ENCODE measurements at places on chromosomes 13 and 19.
A peak's percentile ranks its signal among the peaks of the same experiment; 100 is the strongest.

GRCh38 chr19:2140138-2140569, 11.2 kb downstream of the AP3D1 start:
- no peak for DNase-seq

DNA sequence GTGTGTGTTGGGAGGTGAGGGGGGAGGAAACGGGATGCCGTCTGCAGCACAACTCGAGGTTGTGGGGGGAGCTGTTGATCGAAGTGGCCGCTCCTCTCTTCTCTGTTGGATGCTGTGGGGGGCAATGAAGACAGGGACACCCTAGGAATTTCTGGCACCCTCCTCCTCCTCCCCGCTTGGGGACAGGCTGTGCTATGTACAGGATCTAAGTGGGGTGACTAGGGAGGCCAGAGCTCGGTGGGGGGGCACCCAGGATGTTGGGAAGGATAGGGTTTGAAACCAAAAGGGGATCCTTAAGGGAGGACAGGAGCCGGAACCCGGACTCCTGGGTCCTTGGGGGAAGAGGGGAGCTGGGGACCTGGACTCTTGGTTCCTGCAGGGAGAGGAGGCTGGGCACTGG, 2.0 kb downstream of the GRIN2D start:
- DNase-seq = no peak

- no peak for DNase-seq
These were observed 1.9 kb downstream of the ISOC2 start for GRCh38 chr19:55459551-55459949.

GRCh38 chr19:27885359-27885758, 1327.6 kb downstream of the UQCRFS1 start:
- no peak for DNase-seq

DNA sequence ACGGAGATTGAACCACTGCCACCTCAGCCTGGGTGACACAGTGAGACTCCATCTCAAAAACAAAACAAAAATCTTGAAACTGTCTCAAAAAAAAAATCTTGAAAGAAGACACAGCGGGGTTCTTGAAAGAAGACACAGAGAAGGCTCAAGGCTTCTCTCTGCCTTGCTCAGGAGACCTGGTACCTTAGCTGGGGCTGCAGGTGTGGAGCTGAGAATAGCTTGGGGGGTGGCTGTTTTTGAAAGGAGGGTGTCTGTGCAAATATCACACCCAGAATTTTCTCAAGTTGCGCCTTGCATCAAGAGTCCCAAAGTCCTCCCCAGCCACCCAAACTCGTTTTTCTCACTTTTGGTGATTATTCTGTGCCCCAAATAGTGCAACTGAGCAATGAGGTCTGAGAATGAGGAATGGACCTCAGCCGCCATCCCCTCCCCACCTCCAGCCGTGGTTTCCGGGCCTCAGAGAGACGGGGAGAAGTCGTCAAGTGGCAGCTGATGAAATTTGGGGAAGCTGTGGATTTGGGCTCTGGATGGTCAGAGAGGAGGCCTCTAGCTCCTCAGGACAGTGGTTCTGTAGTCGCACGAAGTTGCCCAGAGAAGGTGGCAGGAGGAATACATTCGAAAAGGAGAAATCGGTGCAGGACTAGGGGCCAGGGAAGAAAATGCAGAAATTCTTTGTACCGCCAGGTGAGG, 8.8 kb downstream of the S1PR2 start:
- DNase-seq = no peak

DNA sequence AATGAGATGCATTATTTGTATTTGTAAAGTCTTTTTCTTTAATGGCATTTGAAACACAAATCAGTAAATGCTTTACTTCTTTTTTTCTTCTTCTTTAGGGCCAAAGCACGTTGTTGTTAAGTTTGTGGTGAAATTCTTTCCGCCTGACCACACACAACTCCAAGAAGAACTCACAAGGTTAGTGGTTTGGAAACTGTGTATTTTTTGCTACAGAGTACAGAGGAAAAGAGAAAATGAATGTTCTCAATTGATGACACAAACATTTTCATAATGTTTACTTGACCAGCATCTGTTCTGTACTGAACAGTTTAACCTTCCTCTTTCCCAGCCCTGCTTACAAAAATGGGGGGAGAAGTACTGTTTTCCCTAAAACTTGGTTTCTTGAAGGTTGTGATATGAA, 190.9 kb upstream of the RNF113B start:
- no peak for DNase-seq

DNA sequence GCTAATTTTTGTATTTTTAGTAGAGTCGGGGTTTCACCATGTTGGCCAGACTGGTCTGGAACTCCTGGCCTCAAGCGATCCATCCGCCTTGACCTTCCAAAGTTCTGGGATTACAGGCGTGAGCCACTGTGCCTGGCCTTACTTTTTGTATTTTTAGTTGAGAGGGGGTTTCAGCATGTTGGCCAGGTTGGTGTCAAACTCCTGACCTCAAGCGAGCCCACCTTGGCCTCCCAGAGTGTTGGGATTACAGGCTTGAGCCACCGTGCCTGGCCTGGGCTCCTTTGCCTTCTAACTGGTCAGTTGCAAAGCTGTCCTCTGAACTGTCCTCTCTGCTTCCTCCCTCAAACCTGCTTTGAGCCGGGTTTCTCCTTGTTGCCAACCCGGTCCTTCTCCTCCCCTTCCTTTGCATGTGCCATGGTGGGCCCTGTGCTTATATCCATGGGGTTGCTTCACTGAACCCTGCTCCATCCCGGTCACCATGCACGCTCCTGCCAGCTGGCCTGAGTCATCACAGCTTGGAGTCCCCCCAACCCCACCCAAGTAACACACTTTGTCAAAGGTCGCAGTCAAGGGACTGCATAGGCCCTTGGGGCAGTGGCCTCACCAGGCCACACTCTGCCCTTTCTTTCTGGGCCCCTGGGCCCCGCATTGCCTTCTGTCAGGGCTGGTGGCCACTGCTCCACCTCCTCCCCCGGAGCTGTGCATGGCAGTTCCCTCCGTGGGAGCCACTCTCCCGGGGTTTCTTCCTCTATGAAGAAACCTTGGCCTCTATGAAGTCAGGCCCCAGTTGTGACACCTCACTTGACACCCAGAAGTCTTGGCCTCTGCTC, 21.2 kb downstream of the WTIP start:
- DNase-seq = no peak

GRCh38 chr13:99057310-99057975, 79.6 kb upstream of the DOCK9 start:
- DNase-seq = no peak

DNA sequence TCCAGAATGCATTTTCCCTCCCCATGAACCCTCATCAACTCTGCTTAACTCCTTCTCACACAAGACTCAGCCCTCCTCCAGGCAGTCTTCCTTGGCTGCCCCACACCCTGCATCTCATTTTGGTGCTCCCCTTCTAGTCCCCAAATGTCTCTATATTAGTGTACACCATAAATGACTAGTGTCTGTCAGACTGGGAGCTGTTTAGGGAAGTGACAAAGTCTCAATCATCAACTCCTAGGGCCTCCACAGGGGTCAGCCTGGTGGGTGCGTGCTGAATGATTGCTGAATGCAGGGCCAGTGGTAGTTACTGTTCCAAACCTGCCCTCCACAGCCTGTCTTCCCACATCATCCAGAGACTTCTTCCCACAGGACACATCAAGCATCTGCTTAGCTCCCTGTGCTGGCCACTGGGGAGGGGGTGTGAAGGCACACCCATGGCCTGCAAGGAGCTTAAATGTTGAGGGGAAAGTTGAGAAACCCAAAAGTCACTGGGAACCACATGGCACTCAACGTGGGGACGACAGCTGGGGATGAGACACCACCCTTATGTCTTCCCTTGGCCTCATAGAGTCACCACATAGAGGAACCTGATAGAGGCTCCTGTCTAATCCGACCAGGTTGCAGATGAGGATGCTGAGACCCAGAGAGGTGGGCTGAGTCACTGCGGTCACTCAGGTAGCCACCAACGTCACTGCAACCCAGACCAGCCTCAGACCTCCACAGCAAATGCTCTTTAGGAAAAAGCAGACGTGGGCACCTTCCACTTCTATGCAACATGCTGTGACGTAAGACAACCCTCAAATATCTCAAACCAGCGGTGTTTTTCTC, 79.3 kb upstream of the TM9SF2 start:
- no peak for DNase-seq

DNA sequence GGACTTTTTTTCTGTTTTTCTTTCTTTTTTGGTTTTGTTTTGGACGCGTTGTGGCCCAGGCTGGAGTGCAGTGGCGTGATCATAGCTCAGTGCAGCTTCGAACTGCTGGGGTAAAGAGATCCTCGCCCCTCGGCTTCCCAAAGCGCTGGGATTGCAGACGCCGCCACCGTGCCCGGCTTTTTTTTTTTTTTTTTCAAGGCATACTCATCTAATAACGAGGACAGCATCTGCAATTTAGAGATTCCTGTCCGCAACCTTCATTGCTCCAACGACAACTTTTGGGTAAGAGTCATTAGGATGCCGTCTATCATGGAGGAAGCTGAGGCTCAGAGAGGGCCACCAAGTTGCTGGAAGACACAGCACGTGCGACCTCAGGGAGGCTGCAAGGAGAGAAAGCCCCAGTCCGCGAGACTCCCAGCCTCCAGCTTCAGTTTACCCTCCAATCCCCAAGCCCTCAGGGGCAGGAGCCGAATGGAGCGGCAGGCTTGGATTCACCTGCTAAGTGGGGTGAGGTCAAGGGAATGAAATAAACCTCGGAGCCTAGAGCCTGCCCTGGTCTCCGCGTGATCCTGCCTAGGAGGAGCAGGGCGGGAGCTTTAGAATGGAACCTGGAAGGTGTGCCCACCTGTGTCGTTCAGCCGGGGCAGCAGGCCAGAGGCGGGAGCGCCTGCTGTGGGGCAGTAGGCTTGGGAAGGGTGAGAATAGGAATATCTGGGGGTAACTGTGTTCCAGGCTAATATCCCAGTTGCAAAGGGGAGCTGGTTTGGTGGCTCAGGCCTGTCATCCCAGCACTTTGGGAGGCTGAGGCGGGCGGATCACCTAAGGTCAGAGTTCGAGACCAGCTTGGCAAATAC, 676 bp upstream of the POLRMT start:
- no peak for DNase-seq

- DNase-seq = no peak
These were observed 1.1 kb upstream of the PHF11 start for GRCh38 chr13:49494645-49495044.

- no peak for DNase-seq
These were observed 1.3 kb downstream of the SIRT6 start for GRCh38 chr19:4181053-4181508.

DNA sequence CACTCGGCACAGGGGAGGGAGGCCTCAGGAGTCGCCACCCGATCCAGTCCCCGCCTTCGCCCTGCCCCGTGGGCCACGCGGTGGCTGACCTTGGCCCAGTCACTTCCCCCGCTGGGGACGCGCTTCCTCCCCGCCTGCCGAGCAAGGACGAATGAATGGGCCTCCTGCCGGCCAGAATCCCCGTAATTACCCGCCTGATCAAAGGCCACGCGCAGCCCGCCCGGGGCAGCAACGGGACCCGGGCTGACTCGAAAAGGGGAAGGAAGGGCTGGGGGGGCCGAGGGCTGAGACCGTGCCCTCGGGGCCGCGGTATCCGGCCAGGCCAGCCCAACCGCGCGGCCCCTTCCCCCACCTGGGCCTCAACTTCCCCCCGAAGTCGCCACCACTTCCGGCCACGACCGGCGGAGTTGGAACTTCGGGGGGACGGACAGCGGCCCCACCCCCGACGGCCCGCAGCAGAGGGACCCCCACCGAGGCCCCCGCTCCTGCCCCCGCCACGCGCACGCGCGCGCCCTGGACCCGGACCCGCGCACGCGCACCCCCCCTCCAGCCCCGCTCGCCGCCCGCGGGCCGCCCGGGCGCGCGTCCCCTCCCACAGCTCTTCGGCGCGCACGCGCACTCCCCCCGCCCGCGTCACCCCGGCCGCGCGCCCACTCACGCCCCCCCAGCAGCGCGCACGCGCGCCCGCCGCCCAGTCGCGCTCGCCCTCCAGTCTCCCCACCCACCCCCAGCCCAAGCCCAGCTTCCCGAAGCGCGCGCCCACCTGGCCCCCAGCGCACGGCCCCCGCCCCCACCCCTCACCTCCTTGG, 520 bp downstream of the ZNF787 start:
- DNase-seq = peak; percentile 94

DNA sequence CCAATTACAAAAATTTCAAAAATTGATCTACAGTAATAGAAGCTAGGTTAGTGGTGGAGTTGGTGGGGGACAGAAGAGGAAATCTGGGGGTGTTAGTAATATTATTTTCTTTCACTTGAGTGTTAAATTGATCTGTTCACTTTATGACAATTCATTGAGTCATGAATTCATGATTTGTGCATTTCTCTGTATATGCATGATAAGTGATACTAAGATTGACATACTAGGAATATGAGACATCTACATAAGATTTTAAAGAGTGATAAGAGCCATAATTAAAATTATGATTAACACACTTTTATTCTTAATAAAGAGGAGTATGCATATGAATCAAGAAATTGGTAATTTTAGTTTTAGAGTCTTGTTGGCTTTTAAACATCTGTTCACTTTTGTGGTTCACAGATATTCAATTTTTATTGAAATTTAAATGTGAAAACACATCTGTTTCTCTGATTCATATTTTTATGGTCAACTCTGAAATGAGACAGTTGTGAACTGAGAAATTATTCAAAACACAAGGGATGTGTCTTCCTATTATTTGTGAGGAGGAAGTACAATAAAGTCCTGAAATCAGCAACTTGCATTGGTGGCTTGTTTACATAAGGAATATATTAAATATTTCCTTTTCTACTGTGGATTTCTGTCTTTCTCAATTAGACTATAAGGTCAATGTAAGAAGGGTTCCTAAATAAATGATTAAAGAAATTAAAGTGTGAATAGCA, 196.5 kb downstream of the ITGBL1 start:
- DNase-seq = no peak

GRCh38 chr19:19711306-19711933, 21.5 kb downstream of the ZNF14 start:
- DNase-seq = no peak

- no peak for DNase-seq
These were observed 518 bp downstream of the TFDP1 start for GRCh38 chr13:113584870-113585671.

DNA sequence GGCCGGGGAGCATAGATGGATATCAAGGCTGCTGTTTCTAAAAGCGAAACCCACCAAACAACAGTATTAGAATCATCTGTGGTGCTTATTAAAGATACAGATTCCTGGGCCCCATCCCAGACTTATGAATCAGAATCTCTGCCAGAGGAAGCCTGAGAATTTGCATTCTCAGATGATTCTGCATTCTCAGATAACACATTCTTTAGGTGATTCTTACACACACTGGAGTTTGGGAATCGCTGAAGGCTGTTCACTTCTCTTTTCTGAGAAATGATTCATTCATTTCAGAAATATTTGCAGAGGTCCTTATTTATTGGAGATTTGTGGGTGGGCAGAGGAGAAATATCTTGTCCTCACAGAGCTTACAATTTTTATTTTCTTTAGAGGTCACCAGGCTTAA, 24.4 kb downstream of the ALOX5AP start:
- no peak for DNase-seq

- no peak for DNase-seq
These were observed 1.8 kb downstream of the SPPL2B start for GRCh38 chr19:2330255-2330631.

Data from posterior cingulate gyrus (tissue), 11 donors.